ENCODE measurements at places on chromosomes 4 and X. TPM values are rescaled to one million over a fixed set of nuclear protein-coding genes. Genes with fewer than 3 reads are reported as not detected.

Gene SLC7A11
- total RNA-seq = 385 TPM

Gene SPANXA1
- total RNA-seq = not detected

Gene RAI2
- 1.8 TPM for total RNA-seq

Gene GPRASP1
- total RNA-seq = 55.5 TPM

Gene SPANXD
- not detected for total RNA-seq

Gene DUX4
- not detected for total RNA-seq

Gene ATP2B3
- 11.8 TPM for total RNA-seq

Gene KIAA0232
- total RNA-seq = 34.8 TPM

Gene USP17L5
- total RNA-seq = not detected

Gene TEX13B
- not detected for total RNA-seq

Gene GPR119
- not detected for total RNA-seq

Gene KIAA1210
- 2.1 TPM for total RNA-seq

Gene SLC6A14
- not detected for total RNA-seq

Gene TCEANC
- total RNA-seq = 9.6 TPM
